ENCODE measurements at places on chromosomes 16 and 17. TPM values are rescaled to one million over a fixed set of nuclear protein-coding genes. Genes with fewer than 3 reads are reported as not detected.

The LRRC37A3 gene
- 3.2 TPM for total RNA-seq

The CFAP97D1 gene
- not detected for total RNA-seq

The NTN3 gene
- total RNA-seq = 0.09 TPM

The SOST gene
- not detected for total RNA-seq

The CCDC57 gene
- total RNA-seq = 16.7 TPM

The TPSAB1 gene
- total RNA-seq = not detected

The CD300E gene
- total RNA-seq = not detected

The CACNB1 gene
- total RNA-seq = 3.1 TPM

The KRT23 gene
- total RNA-seq = not detected

Data from endothelial cell of coronary artery (primary cell).